Stimulated activated CD4-positive, alpha-beta T cell treated with anti-CD3 and anti-CD28 coated beads, Interleukin-12 subunit alpha, Interleukin-12 subunit beta, amount 100 ng/mL, for 24 hours (primary cell): ENCODE measurements at places on chromosomes 2 and 18.

DNA sequence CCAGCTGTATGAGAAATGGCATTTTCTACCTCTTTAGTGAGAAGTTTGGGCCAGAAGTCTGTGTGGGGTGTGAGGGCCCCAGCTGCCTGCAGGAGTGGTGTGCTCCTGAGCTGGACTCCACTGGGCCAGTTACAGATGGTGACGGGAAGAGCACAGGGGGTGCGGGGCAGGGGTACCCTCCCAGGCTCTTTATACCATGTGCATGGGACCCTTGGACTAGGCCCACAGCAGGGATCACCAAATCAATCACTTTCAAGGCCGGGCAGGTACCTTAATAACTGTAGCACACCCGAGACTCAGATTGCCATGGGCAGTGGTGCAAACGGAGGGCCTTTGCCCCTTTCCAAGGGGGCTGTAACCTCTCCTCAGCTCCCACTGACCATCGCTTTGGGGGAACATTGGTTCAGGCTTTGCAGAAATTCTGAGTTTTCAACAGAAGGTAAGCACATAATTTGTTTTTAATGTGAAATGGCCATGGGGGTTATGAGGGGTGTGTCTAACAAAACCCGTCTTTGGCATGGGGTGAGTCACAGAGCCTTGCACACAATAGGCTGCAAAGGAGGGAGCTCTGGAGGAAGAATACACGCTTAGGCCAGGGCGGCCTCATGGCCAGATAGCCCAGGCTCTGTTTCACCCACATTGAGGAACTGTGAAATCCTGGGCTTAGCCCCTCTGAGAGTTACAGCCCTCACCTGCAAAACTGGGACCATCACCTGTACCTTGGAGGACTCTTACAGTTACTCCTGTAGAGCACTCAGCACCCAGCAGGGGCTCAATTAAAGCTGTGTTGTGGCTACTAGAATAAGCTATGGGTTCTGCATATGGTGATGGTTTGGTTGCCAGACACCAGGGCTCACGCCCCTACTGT is 141.0 kb upstream of the BCL2L11 start:
- DNase-seq = no peak

- no peak for DNase-seq
These were observed 66.0 kb upstream of the FAM136A start for GRCh38 chr2:70367722-70368323.

GRCh38 chr2:68134554-68134953 is 23.1 kb upstream of the PNO1 start:
- no peak for DNase-seq

DNA sequence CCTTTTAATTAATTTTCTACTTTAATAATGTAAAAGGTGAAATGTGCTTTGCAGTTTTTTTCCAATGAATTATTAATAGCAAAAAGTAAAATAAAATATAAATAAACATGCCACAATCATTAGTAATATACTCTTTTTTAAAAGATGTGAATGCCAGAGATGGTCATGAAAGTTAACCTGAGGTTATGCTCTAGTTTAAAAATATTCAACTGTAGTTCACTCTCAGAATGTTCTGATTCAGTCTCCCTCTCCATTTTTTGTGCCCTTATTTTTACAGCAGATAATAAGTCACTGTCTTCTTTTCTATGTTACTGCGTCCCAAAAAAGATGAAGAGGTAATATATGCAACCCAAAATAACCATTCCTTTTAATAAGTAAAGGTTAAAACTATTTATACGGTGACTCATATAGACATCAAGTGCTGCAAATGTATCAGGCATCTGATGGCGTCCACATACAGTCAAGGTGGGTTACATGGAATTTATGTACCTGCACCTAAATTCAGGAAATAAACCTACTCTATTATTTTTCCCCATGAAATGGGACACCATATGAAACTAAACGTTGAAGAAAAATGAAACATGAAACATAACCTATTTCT is 153.6 kb upstream of the ZNF804A start:
- no peak for DNase-seq

DNA sequence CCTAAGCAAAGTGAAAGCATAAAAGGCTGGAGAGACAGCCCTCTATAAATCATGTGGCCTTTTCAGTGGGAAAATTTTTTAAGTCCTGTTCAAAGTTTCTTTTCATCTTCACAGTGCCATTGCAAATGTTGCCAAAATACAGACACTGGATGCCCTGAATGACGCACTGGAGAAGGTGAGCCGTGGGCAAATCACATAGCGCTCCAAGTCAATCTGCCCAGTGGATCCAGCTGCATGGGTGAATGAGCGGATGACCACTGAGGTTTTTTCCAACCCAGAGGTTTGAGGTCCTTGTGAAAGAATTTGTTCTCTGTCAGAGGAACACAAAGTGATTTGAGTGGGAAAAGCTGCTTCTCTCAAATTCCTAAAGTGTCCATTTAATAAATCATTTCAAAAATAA is 11.8 kb downstream of the DAPL1 start:
- DNase-seq = no peak

- no peak for DNase-seq
These were observed 11.3 kb upstream of the IAH1 start for GRCh38 chr2:9462886-9463697.

DNA sequence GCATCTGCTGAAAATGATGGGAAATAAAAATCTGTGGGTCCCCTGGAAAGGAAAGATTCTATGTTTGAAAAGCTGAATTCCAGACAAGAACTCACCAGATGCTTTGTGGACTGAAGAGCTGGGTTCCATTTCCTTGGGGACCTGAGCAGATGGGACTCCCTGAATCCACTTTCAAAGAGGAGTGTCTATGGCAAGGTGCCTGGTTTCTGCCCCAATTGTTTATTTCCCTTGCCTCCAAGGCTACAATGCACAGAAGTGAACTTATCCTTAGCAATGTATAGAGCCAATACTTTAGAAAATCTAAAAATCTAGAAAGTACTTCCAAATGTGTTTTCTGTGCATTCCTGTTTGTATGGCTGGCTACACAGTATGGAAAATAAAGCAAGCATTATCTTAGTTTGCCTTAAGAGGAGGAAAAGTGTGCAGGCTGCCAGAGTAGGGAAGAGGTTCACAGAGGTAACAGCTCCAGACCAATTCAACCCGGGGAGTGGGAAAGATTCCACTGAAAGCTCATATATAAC is 420.5 kb downstream of the NRXN1 start:
- DNase-seq = no peak

- no peak for DNase-seq
These were observed 307.3 kb downstream of the TDRD15 start for GRCh38 chr2:21431078-21431477.

DNA sequence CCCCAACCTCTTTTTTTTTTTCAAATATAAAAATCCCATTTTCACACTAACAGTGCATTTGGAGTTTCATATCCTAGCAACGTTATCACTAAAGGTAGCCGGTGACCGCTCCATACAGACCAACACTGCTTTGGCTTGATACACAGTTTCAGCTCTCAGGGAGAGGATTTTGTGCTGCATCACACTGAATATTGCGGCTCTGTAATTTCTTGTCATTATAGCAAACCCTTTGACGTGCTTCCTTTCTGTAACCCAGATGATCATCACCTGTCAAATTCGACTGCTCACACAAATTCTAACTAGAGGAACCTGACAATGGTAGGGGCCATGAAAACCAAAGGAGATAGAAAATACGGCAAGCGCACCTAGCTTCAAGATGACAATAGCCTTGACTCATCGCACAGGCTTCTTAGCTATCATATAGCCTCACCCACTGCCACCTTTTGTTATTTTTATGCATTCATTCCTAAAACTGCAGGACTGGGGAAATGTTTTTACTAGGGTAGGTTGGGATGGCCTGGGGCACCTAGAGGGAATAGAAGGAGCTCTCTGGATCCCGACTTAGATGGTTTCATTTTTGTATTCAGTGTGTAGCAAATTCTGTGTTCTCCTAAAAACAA is 582.9 kb upstream of the PIK3C3 start:
- no peak for DNase-seq

- DNase-seq = no peak
These were observed 231.4 kb downstream of the SEPTIN10 start for GRCh38 chr2:109382226-109382895.

DNA sequence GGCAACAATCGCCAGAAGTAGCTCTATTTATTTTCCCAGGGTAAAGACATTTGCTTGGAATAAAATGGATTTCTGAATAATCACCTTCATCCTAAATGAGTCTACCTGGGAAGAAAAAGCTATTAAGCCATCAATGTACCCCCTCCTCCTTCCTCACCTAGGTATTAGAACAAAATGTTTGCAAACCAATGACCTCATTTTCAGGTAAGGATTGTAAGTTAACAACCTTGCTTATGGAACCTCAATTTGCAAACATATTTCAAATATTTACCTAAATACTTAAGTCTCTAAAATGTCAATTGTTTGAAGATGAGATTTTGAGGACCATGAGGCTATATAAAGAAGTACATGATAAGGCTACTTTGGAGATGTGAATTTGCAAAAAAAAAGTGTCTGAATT is 43.9 kb downstream of the CAVIN2 start:
- no peak for DNase-seq

- no peak for DNase-seq
These were observed 211.8 kb upstream of the STON1 start for GRCh38 chr2:48318116-48318515.

- DNase-seq = no peak
These were observed 326.3 kb downstream of the TSN start for GRCh38 chr2:122081751-122082150.

DNA sequence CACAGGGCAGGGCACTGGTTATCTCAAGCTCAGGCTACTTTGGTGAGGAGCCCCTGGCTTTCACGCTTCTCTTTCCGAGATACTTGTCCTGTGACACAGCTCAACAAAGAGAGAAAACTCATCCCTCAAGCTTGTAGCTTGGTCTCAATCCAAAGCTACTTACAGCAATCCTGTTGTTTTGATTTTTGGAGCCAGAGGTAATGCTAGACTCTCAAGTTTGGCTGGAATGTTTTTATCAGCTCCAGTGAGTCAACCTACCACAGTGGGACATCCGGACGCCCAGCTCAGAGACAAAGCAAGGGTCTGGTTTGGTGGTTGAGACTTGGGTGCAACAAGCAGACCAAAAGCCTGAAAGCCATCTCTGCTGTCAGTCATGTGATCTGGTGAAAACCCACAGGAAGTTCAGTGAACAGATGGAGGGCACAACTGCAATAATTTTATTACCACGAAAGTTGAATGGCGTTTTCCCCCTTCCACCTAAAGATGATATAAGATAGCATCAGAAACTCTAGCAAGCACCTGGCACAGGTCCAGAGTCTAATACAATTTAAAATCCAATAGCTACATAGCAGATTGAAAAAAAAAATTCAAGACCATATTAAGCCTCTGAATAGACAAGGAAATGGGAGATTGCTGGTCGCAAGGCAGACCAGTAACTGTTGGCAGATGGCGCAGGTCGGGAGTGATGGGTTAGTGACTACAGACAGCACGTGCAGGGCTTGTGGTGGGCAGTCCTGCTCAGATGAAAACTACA is 102.3 kb upstream of the SMAD7 start:
- no peak for DNase-seq

DNA sequence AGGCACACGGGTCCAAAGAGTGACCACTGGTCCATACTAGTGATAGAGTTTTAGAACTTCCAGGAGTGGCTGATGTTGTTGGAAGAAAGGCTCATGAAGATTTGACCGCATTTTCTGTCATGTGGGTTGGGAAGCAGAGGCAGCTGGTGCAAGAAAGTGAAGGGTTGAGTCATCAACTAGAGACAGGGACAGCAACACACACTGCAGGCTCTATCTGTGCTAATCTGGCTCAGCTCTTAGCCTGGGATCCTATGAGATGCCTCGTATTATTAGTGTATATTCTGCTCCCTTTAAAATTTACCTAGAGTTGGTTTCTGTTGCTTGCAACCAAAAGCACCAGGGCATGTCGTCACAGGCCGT is 2.5 kb upstream of the SH3RF3 start:
- DNase-seq = no peak

DNA sequence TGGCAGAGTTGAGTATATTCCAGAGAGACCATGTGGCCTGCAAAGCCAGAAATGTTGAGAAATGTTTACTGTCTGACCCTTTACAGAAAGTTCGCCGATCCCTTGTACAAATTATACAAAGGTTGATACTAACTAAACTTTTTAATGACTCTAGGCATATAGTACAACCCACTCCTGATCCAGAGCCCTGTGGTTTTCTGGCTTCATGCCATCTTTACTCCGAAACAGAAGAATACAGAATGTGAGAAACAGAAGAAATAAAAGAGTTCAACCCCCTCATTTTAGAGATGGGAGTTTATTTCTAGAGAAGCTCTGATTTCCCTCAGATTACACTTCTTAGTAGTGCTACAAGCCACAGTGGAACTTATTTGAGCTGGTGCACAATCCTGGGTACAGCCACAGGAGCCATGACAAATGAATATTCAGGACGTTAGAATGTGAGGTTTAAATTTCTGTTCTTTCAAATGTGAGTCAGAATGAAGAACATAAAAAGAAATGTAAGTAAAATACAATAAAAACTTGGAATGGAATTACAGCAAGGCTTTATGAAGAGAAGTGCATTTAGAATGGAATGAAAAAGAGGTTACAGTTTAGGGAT is 38.0 kb upstream of the SMCHD1 start:
- no peak for DNase-seq

- DNase-seq = no peak
These were observed 387.6 kb downstream of the FIGN start for GRCh38 chr2:163347982-163348856.

GRCh38 chr18:34352385-34353163 is 127.9 kb upstream of the NOL4 start:
- no peak for DNase-seq

DNA sequence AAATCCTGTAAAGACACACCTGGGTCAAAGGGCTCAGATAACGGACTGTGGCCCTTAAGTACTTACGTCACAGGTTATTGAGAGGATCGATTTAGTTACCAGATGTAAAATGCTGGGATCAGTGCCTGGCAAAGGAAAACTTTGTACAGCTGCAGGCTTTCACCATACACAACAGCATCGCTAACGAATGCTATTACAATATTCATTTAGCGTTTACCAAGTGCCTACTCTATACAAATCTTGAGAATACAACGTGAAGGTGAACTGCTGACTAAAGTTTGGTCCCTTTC is 619 bp upstream of the MSH6 start:
- no peak for DNase-seq

DNA sequence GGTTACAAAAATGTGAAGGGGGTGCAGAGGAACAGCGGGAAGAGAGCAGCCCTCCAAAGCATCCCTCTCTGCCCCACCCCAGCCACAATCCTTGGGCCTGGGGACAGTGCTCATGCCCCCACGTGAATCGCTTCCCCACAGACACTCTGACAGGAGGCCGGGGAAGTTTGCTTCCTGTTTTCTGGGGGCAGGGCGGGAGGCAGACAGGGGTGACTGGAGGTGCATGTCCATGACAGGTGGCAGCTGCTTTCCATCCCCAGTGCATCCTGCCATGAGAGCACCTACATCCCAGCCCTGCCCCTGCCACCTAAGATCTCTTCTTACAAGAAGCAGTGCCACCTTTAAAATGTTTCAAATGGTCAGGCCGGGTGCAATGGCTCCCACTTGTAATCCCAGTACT is 47.2 kb upstream of the UBE2F start:
- no peak for DNase-seq

GRCh38 chr2:99865818-99866676 is 276.3 kb downstream of the AFF3 start:
- DNase-seq = no peak

DNA sequence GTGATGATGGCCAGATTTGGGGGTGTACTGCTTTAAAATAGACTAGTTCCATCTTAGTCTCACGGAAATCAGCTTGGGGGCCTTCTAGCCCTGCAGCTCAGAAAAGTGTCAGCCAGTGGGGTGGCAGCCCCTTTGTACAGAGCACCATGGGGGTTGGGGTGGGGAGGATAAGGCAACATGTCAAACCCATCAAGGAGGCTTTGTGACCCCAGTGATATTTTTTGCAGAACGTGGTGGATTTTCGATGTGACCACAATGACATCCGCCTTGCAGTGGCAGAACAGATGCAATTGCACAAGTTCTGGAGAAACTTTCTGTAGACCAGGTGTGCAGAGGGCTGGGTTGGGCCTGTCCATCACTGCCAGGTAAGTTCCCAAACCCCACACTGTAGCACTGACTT is 3.0 kb upstream of the CD8A start:
- DNase-seq = no peak
